Head of caudate nucleus (tissue), 42 donors: ENCODE measurements at places on chromosomes 3 and 15.

GRCh38 chr3:161149529-161149928, 44.4 kb upstream of the B3GALNT1 start:
- no peak for DNase-seq

DNA sequence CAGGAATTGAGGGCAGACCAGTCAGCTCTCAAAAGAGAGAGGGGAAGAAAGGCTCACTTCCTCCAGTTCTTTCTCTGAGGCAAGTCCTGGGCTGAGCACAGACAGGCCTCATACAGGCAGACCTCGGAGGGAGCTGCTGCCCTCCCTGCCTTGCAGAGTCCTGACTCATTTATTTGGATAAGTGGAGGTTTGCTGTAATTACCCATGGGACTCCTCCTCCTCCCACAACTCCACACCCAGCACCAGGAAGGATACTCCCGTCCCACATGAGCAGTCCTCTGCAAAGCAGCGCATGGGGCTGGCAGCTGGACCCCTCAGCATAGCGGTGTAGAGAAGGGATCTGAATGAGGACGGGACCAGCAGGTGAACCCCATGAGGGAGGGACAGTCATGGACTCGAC, 13.4 kb upstream of the SCN10A start:
- no peak for DNase-seq

DNA sequence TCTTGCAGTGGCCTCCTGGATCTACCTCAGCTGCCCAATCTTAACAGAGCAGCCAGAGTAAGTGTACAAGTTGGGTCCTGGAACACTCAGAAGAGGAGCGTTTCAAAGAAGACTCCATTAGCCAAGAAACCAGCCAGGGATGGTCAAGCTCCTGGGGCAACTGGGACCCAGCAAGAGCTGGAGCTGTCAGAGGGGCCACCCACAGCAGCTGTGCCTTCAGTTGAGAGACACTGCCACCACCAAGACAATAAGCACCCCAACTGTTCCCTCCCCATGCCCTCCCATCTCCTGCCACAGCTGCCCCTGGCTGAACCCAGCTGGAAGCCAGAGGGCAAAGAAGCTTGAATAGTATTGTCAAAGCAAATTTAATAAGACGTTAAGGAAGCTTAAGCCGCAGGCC, 110.6 kb upstream of the TLE3 start:
- DNase-seq: no peak

- DNase-seq: no peak
Observed at GRCh38 chr3:115146032-115146417, 1.1 kb downstream of the ZBTB20 start.

DNA sequence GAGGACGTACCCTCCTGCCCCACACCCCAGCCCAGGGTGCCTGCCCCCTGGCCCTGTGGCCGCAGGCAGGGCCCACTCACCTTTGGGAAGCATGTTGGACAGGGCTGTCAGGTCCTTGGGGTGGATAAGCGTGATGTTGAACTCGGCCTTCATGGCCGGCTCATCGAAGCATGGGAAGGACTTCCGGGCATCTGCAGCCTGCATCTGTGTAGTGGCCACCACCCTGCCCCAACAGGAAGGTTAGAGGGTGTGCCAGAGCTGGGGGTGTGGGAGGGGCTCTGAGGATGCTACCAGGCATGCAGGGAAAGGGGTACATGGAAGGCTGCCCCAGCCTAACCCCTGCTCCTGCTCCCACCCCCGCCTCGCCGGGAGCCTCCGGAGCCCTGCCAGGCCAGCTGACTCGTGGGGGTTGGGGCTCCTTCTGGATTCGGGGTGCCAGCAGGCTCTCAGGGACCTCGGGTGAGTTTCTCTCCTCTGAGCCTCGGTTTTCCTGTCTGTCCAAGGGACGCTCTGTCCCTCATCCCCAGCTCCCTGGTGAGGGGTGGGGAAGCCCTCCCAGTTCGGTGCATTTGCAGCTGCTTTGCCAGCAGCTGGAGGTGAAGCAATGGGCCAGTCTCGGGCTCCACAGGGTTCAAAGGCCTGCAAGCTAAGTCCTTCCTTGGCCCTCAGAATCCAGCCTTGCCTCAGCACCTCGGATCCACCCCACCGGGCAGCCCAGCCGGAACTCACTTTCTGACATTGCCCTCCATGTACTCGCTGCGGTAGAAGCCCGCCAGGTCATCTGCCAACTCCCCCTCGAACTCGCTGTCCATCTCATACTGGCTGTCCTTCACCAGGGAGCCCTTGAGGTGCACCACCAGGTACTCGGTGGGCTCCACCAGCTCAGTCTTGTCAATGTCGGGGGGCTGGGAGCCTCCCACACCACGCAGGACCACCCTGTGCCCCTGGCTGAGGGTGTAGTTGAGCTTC, 9.1 kb downstream of the ANPEP start:
- no peak for DNase-seq

- no peak for DNase-seq
Observed at GRCh38 chr3:3627114-3627513, 172.1 kb upstream of the LRRN1 start.

- no peak for DNase-seq
Observed at GRCh38 chr3:39173318-39174125, 18.9 kb downstream of the XIRP1 start.

GRCh38 chr3:168470380-168470779, 374.7 kb upstream of the GOLIM4 start:
- no peak for DNase-seq

DNA sequence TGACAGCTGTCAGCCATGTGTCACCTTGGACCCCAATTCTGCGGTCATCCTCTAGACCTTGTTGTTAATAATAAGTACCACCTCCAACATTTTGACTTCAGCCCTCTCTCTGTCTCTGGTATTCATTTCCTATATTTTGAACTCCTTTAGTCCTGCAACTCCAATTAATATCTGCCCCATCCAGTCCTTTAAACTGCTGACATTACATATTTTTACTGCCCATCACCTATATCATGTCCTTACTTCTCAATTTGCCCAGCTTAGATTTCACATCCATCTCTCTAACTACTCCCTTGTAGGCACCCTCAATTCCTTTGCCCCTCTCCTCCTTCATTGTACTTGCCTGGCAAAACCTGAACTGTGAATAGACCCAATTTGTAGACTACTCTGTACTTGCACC, 73.5 kb downstream of the SCN10A start:
- no peak for DNase-seq

GRCh38 chr15:90161950-90162361, 39.2 kb upstream of the SEMA4B start:
- no peak for DNase-seq

DNA sequence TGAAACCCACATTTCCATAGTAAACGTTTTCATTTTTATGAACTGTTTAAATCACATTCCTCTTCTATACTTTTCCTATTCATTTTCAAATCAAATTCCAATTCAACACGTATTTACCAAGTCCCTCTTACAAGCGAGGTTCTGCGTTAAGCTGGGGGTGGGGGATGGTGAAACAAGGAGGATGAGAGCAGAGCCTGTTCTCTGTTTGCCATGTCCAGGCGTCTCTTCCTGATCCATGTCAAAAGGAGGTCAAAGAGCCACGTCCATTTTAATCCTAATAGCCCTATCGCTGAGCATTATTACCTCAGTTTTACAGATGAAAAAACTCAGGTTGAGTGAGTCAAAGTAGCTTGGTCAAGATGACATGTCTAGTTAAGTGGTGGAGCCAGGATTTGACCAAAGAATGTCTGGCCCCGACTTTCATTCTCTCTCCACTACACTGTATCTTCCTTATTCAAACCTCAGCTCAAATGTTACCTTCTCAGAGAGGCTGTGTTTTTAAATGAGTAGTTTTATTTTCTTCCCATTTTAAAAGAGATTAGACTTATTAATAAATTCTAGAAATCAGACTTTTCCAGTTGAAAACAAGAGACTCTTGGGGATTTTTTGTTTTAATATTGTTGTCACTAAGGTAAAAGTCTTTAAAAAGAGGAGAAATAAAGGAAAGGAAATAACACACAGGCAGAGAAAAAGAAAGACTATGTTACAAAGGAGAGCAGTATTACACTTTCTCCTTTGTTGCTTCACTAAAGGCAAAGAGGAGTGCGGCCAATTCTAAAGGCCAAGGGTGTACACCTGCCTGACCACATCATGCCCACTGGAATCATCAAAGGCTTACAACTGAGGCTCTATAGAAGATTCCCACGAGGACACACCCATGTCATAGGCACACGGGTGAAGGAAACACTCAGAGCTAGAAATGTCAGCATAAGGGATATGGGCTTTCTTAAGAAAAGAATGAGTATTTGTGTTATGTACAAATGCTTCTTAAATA, 42.4 kb downstream of the MYO5A start:
- DNase-seq: no peak

DNA sequence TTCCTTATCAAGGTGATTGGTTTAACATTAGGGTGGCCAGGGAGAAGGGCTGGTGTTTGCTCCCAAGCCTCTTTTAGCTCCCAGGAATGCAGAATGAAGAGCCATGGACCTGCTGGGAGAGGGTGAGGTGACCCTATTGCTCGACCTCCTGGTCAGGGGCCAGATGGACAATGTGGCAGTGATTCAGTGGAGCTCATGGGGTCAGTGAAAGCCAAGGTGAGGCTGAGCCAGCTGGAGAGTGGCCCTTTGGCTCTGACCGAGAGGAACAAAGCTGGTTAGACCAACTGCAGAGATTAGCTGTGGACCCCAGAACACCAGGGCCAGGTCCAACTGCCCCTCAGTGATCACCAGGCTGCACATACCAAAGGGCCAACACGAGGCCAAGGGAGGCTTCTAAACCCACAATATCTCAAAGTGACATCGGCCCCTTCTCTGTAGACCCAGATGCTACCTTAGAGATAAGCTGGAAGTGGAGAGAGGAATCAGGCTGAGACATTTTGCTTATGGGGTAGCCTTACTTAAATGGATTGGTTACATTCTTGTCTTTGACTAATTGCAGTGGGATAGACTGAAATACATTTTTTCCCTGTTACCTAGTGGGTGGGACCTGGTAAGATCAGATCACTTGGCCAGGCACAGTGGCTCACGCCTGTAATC, 15.8 kb upstream of the BTBD1 start:
- no peak for DNase-seq
